ENCODE measurements at places on chromosomes 1 and 21. TPM values are rescaled to one million over a fixed set of nuclear protein-coding genes. Genes with fewer than 3 reads are reported as not detected.

GRCh38 chr1:112826217-112826944 lies 111.2 kb upstream of the PPM1J start:
- no peak for DNase-seq

The C4BPB gene
- total RNA-seq = 10.4 TPM

DNA sequence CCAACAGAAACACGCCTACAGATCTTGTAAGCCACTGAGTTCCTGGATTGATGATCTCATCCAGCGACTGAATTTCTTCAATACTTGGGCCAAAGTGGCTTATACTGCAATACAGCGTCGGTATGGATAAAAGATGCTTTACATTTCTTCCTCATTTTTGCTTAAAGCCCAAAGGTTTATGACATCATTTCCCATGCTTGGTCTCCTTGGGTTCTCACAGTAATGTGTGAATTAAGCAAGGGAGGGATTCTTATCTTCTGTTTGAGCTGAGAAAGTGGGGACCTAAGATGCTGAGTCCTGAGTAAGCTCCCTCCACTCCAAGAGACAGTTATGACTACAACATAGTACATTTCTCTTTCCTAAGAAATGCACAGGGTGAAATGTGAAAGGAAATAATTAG lies 39.5 kb downstream of the LBR start:
- DNase-seq = no peak

The OR2L3 gene
- not detected for total RNA-seq

GRCh38 chr1:158045639-158046038 lies 52.2 kb downstream of the KIRREL1 start:
- no peak for DNase-seq

- DNase-seq = no peak
Measured at GRCh38 chr1:1601564-1602303, 1.8 kb upstream of the FNDC10 start.
